ENCODE measurements at places on chromosomes 7 and 10.

DNA sequence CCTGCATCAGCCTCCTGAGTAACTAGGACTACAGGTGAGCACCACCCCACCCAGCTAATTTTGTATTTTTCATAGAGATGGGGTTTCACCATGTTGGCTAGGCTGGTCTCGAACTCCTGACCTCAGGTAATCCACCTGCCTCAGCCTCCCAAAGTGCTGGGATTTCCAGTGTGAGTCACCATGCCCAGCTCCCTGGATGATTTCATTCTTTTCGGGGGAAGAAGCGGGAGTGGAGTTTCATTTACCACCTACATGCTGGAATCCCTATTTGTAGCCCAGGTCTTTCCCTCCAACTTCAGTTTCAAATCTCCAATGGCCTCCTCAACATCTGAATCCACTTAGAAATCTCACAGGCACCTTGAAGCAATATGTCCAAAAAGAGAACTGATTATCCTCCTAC is 2.9 kb upstream of the BTRC start:
- DNase-seq, result no peak

DNA sequence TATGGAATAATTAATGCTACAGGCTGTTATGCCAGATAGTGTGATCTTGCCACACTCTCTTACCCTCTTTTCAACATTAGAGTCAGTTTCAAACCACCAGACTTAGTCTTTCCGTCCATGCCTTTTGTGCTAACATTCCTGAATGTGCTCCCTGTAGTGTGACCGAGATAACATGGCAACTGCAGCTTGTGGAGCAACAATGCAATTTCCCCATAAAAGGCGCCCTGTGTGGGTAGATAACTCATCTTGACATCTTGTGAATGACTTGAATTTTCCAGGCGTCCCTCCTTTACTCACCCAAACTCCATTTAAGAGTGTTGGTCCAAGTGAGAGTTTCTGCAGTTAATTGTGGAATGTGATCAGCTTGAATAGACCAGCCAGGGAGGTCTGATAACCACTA is 99.6 kb downstream of the DNAH11 start:
- DNase-seq, result no peak

DNA sequence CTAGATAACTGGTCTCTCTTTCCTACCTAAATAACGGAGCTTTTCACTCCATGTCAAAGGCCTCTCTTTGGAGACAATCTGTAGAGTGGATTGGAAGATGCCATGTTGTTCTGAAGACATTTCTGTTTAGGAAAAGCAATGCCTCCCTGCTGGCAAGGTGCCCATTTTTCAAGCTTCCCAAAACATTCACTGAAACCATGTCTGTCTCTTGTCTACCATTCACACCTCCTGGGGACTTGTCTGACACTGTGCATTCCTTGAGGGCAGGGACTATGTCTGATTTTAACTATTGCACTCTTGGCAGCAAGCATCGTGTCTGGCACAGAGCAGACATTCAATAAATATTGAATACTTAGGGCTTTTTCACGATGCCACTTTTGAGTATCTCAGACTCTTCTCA is 528.9 kb upstream of the NRP1 start:
- no peak for DNase-seq

DNA sequence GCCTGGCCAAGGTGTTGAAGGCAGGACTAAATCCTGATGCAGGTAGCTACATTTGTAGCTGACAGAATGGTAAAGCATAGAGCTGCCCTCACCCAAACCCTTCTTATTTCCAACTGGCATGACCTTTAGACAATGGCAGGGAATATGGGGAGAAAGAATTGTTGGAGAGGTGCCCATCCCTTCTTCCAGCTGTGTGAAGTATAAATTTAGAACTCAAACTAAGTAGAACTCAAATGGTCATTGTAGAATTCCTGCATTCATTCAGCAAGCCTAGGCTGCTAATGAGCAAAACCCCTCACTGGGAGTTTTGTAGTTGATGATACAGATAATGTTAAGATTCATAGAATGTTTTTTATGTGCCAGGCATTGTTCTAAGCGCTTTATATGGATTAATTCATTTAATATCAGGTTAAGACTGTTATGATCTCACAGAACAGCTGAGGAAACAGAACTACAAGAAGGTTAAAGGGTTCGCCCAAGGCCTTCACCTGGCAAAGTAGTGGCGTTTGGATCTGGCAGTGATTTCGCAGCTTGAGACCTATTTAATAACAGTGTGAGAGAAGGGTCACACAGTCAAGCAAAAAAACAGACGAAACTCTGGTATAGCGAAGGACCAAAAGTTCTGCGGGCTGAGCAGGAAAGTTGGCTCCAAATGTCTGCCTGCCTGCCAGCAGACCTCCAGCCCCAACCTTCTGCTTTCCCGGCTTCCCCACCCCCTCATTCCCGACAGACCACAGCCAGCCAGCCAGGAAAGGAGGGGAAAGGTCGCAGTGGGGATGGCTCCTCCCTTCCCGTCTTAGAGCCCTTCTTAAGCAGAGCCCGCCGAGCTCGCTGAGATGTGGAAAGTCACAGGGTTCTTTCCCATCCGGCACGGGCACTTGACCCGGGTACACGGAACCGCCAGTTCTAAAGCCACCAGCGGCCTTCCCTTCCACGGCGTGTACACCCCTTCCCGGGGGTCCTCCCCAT is 1.6 kb upstream of the HILPDA start:
- peak; percentile 72 for DNase-seq

DNA sequence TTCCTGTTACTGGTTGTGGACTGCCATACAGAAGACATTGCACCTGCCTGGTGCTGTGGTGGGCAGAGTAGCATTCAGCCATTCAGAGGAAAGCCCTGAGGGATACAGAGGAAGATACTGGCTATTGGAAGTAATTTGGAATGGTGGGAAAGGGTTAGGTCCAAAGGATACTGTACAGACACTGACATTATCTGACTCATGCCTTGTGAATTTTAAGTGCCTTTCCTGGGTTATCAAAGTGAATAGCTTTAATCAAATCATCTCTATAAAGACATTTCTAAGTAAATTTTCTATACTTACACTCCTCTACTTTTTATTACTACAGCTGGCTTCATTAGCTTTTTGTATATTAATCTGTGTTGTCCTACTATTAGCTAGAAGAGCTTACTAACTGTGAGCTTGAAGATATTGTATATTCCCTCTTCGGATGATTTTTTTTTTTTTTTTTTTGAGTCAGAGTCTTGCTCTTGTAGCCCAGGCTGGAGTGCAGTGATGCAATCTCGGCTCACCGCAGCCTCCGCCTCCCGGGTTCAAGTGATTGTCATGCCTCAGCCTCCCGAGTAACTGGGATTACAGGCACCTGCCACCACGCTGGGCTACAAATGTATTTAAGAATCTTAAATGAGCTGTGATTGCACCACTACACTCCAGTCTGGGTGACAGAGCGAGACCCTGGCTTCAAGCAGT is 186.5 kb downstream of the ADK start:
- no peak for DNase-seq

- DNase-seq, result no peak
Measured at GRCh38 chr10:16732376-16732775, 84.8 kb downstream of the RSU1 start.

GRCh38 chr10:88491314-88491713 is 91.8 kb downstream of the RNLS start:
- no peak for DNase-seq

DNA sequence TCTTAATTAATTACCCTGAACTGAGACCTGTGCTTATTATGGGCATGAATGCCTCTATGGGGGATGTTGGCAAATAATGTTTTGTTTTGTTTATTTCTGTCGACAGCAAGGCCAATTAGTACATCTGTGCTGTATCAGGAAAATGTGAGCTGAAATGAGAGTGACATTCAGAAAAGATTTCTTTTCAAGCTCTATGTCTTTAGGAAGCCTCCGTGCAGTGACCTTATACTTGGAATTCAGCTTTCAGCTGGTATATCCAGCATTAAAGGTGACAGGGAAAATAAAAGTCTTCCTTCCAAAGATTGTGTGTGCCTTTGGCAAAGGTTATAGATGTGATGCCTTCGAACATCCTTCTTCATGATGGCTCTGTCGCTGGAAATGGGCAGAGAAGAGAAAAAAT is 1061.1 kb downstream of the SORCS3 start:
- no peak for DNase-seq

- no peak for DNase-seq
Measured at GRCh38 chr10:112160834-112161233, 22.7 kb downstream of the GPAM start.

DNA sequence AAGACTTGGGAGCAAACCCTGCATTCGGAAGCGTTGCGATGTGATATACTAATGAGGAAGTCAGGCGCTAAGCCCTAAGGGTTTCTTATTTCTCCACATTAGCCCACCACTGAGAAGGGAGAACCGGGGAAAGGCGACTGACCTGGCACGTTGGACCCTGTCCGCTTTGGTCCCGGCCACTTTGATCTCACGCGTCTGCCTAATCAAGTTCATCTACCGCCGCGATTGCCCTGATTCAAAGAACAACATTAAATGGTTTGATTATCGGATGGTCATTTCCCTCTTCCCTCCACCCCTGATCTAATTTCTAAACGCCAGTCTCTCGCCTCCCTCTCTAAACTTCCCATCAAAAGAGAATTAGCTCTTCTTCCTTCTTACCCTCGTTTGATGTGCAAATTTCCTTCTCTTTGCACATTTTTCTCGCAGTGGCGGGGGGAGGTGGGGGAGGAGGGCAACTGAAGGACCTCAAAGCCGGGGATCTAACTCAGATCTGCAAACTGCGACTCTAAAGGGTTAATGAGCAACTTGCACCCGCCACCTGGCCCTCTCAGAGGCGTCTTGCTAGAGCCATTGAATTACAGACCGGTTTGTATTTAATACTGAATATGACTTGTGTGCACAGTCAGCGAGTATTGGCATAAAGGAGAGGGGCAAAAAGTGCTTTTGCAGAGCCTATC is 687 bp upstream of the DKK1 start:
- no peak for DNase-seq

GRCh38 chr10:121493521-121493920 is 104.7 kb downstream of the FGFR2 start:
- no peak for DNase-seq

DNA sequence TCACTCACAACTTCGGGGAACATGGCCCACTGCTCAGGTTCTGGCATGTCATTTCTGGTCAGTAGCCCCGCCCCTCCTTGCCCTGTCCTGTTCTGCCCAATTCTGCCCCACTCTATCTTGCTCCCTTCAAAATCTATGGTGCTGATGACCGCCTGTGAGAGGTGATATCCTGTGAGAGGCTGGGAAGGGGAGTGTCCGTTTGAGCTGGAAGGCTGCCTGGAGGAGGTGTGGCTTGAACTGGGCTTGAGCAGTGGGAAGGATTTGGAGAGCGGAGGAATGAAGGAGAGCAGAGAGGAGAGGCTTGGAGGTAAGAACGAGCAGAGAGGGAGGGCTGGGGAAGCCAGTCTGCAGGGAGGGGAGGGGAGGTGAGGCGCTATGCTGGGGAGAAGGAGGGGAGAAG is 145.3 kb downstream of the RPS24 start:
- DNase-seq, result no peak

DNA sequence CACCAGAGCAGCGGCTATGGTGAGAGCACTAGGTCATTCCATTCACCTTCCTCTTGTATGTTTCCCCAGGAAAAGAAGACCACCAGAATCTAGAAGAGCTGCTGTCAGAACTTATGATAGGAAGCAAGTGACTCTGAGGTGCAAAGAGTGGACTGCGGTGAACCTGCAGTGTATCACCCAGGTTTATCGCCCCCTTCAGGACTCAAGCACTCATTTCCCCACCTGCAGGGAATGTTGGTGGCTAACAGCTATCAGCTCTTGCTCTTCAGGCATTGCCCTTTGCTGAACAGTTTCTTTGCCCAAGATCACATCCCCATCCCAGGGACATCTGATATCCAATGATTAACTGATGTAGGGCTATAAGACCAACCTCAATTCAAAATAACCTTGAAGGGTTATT is 66.3 kb upstream of the IL6 start:
- DNase-seq, result no peak

GRCh38 chr10:99461230-99461629 is 30.8 kb upstream of the GOT1 start:
- DNase-seq, result no peak

DNA sequence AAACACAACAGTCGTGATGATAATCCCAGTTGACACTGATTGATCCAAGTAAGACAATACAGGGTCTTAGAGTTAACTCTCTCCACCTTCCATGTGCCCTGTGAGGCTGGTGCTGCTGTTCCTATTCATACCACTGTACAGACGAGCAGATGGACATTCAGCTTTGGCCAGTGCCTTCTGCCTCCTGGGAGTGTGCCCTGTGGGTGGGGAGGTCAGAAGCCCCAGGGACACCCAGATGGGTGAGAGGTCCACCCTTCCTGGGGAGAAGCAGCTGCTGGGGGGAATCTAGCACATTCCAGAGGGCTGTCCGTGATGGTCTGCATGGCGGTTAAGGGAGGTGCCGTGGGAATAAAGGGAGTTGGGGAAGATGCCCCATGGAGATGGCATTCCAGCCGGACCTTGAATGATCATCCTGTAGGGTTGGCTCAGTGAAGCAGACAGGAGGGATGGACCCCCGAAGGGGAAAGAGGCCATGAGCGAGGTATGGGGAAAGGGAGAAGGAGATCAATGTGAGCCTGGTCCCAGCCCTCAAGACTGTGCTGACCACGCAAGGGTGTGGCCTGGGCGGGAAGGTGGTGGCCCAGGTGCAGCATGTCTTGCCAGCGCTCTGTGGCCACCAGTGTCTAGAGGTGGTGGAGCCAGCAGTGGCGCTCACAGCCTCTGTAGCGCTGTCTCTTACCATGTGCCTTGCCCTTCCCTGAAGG is 74.0 kb downstream of the ADCY1 start:
- no peak for DNase-seq

DNA sequence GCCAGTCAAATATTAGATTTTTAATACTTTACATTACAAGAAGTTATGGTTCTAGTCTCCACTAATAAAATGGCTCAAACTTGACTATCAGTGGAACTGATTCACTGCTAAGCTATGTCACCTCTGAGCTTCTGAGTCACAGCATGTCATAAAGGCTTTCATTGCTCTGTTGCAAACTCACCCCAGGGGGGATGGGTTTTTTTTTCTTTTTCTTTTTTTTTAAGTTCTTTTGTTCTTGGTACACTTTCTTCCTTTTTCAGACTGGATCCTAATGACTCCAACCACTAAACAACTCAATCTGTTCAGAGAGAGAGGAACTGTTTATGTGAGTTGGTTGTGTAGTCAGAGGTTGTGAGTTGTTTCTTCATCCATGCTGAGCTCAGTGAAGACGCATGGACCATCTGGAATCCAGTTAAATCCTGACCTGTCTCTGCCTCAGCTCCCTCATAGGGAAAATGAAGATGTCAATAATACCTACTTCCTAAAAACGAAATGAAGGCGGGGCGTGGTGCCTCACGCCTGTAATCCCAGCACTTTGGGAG is 11.0 kb downstream of the MYOF start:
- DNase-seq, result no peak

DNA sequence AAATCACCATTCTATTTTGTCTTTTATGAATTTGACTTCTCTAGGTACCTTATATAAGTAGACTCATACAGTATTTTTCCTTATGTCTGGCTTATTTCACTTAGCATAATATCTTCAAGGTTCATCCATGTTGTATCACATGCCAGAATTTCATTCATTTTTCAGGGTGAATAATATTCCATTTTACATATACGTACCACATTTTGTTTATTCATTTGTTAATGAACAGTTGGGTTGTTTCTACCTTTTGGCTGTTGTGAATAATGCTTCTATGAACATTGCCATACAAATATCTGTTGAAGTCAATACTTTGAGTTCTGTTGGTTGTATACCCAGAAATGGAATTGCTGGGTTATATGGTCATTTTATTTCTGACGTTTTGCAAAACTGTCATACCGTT is 20.7 kb downstream of the AHCYL2 start:
- no peak for DNase-seq

- no peak for DNase-seq
Measured at GRCh38 chr7:20113427-20114027, 103.7 kb downstream of the MACC1 start.
